ENCODE measurements at places on chromosomes 16 and 17. TPM values are rescaled to one million over a fixed set of nuclear protein-coding genes. Genes with fewer than 3 reads are reported as not detected.

- DNase-seq = peak; percentile 30
Observed at GRCh38 chr16:3656491-3657468, 2.3 kb downstream of the DNASE1 start.

GRCh38 chr17:32541640-32542039, 54.8 kb downstream of the CDK5R1 start:
- DNase-seq = no peak

DNA sequence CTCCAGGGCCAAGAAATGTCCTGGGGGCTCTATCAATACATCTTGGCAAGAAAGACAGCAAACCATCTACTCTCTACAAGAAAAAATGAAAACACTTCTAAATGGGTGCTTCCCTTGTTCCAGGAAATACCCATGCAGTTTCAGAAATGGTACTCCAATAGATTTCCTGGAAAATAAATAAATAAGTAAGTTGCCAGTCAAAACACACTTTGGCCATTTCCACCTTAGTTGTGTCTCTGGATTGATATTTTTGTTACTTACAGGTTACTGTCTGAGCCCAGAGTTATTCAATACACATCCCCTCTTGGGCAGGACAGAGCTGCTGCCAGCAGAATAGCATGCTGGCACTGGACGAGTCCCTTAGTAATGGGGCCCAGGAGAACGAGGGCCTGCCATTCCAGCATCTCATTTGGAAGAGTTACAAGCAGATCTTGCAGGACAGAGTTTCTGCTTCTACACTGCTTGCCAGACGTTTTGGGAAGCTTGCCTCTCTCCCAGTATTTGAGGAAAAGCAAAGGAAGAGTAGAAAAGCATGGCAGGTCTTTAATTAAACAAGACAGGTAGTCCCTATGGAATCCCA, 100.5 kb downstream of the SMG6 start:
- DNase-seq = no peak

- DNase-seq = no peak
Observed at GRCh38 chr17:56528696-56529095, 64.8 kb upstream of the NOG start.

TNFRSF17 gene
- total RNA-seq = not detected

HOXB4 gene
- 0.75 TPM for total RNA-seq

DNA sequence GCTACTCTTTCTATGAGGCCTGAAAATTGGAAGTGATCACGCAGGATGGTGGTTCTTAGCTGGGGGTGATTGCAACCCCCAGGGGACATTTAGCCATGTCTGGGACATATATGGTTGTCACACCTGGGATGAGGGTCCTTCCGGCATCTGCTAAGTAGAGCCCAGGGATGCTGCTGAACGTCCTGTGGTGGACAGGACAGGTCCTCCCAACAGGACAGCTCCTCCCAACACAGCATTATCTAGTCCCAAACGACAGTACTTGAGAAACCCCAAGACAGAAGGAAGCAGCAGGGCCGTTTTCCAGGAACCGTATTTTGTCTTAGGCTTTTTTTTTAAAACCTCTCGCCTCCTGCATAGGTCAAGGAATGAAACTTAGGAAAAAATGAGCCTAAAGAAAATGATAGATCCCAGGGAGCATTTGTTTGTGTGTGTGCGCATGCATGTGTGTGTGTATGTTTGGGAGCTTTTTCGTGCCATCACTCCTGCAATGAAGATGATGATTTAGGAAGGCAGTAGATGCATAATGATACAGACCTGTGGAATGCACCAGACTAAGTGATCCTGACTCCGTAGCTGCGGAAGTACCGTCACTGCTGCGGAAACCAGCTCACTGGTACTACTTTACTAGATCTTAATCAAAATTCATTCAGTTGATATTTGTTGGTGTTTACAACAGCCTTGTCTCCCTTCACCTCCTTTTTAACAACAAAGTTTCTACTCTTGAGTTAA, 118.2 kb downstream of the SNX29 start:
- DNase-seq = no peak

DNA sequence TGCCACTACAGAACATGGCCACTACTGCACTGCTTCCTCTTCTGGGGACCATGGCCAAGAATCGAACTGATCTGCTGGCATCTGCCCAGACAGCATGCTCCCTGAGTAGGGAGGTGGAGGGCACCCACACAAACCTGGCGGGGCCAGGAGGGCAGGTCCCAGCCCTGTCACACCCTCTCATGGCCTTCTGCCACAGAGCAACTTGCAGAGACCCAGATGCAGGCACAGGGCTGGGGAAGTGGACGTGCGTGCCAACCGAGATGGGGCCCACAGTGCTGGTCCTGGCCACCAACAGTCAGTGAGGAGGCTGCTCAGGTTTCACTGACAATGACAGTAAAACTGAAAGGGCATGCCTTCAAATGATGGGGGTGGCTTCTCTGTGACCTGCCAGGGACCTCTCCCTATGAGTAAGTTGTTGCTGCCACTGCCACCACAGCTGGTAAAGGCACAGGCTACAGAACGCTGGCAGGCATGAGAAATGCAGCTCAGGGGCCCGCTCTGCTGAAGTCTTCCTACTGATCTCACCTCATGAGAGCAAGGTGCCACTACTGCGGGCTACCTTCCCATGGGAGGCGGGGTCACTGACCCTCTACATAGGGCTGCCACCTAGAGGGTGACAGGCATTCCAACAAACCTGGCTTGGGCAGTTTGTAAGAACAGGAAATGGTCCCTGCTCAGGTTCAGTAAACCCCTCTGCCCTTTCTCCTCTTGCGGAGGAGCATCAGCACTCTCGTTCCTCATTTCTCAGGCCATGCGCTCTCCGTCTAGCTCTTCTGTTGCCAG, 15.5 kb downstream of the HIC1 start:
- DNase-seq = no peak

DNA sequence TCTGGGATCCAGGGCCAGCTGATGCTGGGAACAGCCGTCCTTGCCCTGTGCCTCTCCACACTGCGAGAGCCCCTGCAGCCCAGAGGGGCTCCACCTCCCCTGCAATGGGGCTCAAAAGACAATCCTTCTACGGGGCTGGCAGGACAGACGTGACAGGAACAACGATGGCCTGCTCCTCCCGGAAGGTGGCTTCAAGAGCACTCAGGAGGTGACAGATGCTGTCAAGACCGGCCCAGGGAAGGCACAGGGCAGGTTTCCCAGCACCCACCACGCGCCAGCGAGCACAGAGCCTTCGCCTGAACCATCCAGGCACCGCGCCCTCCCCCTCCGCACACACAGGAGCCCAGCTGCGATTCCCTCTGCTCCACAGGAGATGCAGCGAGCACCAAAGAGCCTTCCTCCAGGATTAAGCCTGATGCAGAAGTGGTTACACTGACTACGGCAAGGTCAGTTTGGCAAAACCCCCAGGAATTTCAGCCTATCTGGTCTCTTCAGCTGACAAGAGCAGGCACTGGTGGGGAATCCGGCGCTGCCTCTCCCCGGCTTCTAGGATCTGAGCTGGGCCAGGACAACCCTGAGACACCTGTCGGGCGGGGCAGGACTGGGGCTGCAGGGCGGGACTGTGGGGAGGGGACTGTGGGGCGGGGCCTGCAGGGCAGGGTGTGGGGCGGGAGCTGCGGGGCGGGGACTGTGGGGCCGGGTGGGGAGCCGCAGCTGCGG, 103.4 kb downstream of the ZNF778 start:
- peak; percentile 80 for DNase-seq

TIMP2 gene
- 114 TPM for total RNA-seq

DNA sequence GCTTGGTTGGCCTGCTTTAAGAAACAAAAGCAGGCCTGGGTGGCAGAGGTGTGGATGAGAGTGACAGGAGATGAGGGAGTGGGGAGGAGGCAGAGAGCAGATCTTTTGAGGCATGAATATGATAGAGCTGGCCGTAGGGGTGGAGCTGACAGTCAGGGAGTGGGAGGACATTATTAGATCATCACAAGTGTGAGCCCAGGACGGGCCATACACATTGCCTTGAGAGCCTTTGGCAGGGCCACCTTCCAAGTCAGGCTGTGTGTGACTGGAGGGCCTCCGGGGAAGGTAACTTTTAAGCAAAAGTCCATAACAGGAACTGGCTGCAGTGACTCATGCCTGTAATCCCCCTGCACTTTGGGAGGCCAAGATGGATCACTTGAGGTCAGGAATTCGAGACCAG, 26.3 kb downstream of the GINS3 start:
- peak; percentile 82 for DNase-seq

KRTAP16-1 gene
- not detected for total RNA-seq

DNA sequence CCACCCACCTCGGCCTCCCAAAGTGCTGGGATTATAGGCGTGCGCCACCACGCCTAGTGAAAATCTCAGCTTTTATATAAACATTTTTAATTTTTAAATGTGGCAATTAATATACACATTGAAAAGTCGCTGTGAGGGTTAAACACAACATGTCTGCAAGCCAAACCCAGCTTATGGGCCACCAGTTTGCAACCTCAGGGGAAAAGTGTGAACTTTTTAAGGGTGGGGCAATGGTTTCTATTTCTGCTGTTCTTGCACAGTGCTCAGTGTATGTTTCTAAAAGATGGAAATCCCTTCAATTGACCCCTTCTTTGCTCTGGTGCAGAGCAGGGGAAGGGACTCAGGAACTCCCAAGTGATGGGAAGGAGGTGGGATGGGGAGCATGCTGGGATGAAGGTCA, 18.3 kb upstream of the SUPT4H1 start:
- DNase-seq = no peak

- no peak for DNase-seq
Observed at GRCh38 chr17:14376666-14377065, 75.8 kb downstream of the HS3ST3B1 start.

- DNase-seq = no peak
Observed at GRCh38 chr16:52805559-52806168, 247.0 kb downstream of the CHD9NB start.

GRCh38 chr16:35391328-35391727, 1931.9 kb downstream of the TP53TG3F start:
- DNase-seq = no peak

DNA sequence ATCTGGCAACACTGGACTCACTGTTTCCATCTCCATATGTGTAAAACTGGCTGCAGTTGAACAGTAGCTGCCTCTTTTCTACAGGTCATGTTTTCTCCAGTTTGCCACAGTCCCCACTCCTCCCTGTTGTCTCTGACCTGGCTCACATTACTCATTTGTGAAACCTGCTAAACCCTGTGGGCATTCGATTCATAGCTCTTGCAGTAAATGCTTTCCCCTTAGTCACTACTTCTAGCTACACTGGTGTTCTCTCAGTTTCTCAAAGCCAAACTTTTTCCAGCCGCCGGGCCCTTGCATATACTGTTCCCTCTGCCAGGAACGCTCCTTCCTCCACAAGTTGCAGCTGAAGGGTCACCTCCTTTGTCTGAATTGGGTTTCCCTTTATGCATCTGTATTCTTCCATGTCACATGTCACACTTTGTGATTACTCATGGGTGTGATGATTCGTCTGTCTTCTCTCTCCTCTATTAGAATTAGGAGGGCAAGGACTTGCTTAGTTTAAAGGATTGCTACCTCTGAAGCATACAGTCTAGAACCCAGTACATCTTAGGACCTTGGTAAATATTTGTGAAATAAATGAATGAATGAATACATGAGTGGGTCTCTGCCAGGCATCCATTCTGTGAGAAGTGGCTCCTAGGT, 15.0 kb upstream of the MT4 start:
- DNase-seq = no peak

CTRB1 gene
- total RNA-seq = not detected

STH gene
- not detected for total RNA-seq

DNA sequence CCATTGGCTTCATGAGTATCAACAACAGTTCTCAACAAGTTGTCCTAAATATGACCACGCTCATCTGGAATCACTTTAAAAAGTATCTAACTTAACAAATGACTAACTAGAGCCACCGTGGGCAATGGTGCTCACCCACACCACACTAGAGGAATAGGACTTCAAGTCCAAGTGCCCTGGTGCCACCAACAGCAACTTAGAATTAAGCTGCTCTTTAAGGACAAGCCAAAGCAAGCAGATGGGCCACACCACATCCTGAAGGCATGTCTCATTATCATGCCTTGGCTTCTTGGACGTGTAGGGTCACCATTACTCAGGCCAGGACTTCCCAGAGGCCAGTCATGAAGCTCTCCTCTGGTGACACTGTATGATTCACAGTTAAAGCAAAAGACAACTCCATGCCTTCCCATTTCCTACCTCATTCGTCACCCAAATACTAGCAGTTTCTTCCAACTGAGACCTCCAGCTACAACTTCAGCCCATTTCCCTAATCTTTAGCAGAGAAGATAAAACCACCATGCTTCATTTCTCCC, 9.4 kb upstream of the SLC6A4 start:
- DNase-seq = no peak

DNA sequence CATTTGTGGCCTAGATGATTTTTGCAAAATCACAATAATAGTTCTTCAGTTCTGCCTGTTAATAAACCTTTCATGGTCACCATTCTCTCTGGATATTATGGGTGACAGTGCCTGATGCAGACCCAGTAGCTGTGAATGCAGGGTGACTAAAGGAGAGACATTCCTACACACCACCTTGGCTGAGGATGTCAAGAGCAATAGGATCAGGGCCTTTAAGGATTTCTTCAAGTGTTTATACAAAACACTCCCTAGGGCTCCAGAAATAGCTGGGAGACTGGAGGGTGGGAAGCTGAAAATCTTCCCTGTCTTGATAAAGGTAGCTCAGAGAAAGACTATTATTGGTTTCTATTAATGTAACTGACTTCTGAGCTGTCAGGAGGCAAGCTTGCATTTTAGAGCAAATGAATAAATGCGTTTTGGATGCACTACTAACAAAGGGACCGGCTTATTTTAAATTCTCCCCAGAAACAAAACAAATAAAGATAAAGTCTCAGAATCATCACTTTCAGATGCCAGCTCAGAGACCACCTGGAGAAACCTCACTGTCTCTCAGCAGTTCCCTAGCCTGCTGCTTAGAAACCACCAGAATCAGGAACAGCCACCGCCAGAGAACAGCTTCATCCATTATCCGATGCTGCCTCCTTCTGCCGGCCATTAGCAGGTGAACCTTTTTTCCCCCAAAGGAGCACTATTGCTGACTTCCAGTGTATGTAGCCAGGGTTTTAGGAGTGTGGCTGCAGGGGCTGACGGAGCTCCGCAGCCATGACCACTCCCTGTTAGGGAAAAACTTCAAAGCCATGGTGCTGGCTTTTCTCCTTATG, 171.4 kb upstream of the DYNLRB2 start:
- peak; percentile 35 for DNase-seq

Data from Right ventricle myocardium superior (tissue), 1 donor.